Ovary (tissue), 10 donors: ENCODE measurements at places on chromosomes 3 and 15. TPM values are rescaled to one million over a fixed set of nuclear protein-coding genes. Genes with fewer than 3 reads are reported as not detected.

DNA sequence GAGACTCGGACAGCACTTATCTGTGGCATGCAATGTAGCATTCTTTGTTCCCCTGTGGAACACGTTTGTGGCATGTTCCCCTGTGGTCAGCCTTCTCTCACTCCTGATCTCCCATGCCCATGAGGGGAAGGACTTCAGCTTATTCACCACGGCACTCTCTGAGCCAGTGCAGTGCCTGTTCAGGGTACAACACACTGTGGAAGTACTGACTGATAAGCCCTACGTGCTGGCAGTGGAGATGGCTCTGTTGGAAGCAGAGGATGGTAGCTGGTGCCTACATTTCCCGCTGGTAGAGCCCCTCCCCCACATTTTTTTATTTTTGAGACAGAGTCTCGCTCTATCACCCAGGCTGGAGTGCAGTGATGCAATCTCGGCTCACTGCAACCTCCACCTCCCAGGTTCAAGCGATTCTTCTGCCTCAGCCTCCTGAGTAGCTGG lies 43.5 kb upstream of the ETV5 start:
- DNase-seq = no peak

DNA sequence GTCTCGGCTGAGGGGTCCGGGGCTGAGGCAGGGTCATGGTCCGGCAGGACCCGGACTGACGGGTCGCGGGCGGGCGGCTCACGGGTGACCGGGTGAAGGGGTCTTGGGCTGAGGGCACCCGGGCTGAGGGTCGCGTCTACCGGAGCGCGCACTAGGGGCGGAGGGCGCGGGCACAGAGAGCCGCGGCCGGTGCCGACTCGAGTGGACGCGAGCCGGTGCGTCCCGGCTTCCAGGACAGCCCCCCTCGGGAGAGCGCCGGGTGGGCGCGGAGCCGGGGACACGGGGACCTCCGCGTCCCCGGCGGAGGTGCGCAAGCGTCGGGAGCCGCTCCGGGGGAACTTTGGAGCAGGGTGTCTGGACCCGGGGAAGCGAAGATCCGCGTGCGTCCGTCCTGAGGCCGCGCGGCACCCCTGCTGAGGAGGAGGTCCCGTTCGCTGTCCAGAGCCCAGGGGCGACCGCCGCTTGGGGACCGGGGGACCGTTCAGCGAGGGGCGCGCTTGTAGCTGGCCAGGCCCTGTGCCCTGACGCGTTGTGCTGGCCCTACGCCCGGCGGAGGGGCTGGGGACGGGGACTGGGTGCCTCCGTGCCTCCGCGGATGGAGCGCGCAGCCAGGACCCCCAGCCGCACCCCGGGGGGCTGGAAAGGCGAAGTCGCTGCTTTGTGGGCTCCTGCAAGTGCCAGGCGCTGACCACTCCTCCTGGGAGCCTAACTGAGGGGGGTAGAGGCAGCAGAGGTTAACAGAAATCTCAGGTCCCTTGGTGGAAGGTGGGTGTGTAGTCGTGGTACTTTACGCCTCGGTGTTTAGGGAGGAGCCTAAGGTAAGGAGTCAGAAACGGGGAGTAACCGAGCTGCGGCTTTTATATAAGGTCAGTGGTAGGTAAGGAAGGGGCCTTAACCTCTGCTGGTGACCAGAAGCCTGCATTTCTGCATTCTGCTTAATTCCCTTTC lies at the start of gene PPARG:
PPARG (plus strand) TSS at position 889 of the 948 bp plus-strand sequence. CDS start 90,642 bp downstream, outside the sequence.
- DNase-seq = peak; percentile 57

DNA sequence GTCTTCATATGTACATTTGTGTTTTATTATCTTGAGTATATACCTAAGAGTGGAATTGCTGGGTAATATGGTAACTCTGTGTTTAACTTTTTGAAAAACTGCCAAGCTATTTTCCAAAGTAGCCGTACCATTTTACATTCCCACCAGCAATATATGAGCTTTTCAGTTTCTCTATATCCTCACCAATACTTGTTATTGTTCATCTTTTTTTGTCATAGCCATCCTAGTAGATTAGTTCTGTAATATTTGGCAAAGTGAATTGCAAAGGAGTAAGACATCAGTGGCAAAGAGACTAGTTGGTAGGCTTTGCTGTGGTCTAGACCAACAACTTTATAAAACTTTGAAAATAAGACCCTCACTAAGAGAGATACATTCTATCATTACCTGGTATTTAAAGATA lies 21.4 kb downstream of the OXSR1 start:
- DNase-seq = no peak

- DNase-seq = no peak
Measured at GRCh38 chr15:96336596-96337364, 6.3 kb downstream of the NR2F2 start.

DNA sequence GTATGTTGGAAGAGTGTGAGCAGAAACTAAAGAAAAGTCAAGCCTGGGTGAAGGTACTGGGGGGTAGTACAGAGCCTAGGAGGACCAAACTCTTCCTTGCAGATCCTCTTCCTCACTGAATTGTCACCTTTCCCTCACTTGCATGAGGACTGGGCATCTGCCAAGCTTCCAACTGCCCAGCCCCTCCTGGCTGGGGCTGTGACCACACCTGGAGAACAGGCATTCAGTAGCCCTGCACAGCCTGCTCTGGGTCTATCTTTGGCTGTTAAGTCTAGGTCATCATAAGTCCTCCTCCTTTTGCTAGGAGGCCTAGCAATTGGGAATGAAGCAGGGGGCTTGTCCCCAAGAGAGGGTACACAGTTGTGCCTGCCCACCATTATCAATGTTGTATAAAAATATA lies 55.2 kb downstream of the CAPN7 start:
- peak; percentile 14 for DNase-seq

- no peak for DNase-seq
Measured at GRCh38 chr3:186162221-186162620, 53.3 kb upstream of the ETV5 start.

GRCh38 chr15:89409184-89410038 lies 74.8 kb upstream of the POLG start:
- no peak for DNase-seq

- no peak for DNase-seq
Measured at GRCh38 chr3:44001072-44001471, 240.6 kb upstream of the TOPAZ1 start.

- no peak for DNase-seq
Measured at GRCh38 chr3:196159952-196160804, 51.0 kb downstream of the ZDHHC19 start.

- no peak for DNase-seq
Measured at GRCh38 chr15:39598186-39598850, 17.4 kb downstream of the THBS1 start.

- DNase-seq = no peak
Measured at GRCh38 chr3:85821130-85821756, 862.5 kb downstream of the CADM2 start.

Gene GCSAM
- polyA plus RNA-seq = 0.83 TPM

Gene CD86
- polyA plus RNA-seq = 0.85 TPM

Gene VIPR1
- polyA plus RNA-seq = 0.47 TPM

Gene SLC28A1
- polyA plus RNA-seq = 0.02 TPM

Gene CFAP20DC
- 0.42 TPM for polyA plus RNA-seq

Gene MINAR1
- polyA plus RNA-seq = 0.19 TPM

Gene PFN2
- 175 TPM for polyA plus RNA-seq

Gene OR5K2
- not detected for polyA plus RNA-seq

Gene SERPINI2
- not detected for polyA plus RNA-seq

Gene DAZL
- not detected for polyA plus RNA-seq

Gene SLC22A14
- polyA plus RNA-seq = 0.55 TPM

Gene ACKR4
- polyA plus RNA-seq = 5.4 TPM
